CD4-positive, alpha-beta T cell treated with Interferon gamma for 1 hour (primary cell): ENCODE measurements at places on chromosomes 2 and 18.

GRCh38 chr2:43758739-43759138 lies 15.1 kb upstream of the DYNC2LI1 start:
- DNase-seq: no peak

DNA sequence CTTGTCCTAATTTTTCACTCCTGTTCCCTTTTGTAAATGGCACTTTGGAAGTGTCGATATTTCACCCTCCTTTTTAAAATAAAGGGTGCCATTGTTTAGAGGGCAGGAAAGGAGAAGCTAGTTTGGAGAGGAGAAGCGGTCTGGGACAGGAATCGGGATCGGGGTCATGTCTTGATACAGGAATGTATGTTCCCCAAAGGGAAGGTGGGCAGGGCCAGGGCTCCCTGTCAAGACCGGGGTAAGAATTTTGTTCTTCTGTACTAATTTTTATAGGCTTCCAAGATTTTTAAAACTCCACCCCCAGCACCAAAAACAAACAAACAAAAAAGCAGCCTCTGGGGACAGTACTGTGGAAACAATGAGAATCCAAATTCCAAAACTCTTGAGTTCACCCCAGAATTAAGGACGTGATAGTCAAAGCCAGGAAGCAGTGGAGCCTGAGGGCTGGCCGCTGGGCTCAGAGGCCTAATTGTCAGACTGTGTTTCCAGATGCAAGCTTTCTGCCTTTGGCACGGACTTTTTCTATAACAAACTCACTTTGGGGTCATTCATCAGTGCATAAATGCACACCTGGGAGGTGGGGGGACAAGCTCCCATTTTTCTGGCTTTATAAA lies 250.4 kb upstream of the SIX2 start:
- DNase-seq: no peak

GRCh38 chr2:237721458-237721857 lies 77.1 kb upstream of the RBM44 start:
- no peak for DNase-seq

GRCh38 chr18:76476665-76477561 lies 18.1 kb downstream of the ZNF516 start:
- no peak for DNase-seq

GRCh38 chr2:44055229-44055628 lies 59.4 kb upstream of the LRPPRC start:
- no peak for DNase-seq

DNA sequence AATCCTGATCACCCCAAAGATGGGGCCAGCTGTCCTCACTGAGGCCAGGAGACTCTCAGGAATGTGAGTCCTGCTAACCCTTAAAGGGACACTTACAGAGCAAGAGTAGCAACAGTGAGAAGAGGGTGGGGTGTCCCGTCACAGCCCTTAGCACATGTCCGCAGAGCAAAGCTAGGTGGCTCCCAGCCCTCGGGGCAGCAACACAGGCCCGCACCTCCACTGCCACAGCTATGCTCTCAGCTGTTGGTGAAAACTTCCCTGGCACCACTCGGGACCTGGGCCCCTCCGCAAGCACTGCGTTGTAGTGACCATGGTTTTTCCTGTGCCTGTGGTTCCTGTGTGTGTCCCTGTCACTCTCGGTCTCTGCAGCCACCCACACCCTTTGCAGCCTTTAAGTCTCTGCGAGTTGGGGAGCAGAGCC lies 76.4 kb upstream of the UXS1 start:
- no peak for DNase-seq

DNA sequence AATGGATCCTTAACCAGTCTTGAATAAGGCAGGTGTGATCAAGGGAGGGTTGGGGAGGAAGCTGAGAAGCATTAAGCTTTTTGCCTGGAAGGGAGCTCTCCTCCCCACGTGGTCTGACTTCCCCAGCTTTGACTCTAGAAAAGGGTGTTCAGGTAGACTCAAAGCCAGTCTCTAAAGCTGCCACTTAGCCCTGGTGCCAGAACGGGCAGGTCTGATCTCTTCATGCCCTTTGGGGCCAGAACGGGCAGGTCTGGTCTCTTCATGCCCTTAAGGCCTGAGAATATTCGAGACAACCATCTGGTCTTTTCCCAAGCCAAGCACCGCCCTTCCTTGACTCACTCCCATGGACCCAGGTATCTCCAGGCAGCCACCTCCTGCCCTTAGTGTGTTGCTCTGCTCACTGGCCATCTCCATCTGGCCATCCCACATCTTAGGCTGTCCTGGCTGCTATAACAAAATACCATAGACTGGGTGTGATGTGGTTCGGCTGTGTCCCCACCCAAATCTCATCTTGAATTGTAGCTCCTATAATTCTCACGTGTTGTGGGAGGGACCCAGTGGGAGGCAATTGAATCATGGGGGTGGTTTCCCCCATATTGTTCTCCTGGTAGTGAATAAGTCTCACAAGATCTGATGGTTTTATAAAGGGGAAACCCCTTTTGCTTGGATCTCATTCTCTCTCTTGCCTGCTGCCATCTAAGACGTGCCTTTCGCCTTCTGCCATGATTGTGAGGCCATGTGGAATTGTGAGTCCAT lies 59.4 kb downstream of the SNORC start:
- no peak for DNase-seq

DNA sequence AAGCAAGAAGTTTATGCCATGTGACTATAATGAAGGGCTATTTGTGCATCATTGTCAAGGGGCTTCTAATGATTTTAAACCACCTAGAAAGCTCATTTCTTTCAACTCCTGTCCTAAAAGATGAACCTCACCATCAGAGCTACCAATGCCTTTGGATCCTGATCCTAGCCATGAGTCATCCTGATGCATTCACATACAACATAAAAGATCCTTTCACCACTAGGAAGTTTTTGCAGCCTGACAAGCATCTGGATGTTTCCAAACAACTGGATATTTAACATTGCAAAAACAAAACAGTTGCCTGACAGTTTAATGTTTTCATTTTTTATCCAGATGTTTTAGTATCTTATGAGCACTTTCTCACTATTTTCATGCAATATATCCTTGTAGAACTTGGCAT lies 425.3 kb downstream of the MBD2 start:
- no peak for DNase-seq

DNA sequence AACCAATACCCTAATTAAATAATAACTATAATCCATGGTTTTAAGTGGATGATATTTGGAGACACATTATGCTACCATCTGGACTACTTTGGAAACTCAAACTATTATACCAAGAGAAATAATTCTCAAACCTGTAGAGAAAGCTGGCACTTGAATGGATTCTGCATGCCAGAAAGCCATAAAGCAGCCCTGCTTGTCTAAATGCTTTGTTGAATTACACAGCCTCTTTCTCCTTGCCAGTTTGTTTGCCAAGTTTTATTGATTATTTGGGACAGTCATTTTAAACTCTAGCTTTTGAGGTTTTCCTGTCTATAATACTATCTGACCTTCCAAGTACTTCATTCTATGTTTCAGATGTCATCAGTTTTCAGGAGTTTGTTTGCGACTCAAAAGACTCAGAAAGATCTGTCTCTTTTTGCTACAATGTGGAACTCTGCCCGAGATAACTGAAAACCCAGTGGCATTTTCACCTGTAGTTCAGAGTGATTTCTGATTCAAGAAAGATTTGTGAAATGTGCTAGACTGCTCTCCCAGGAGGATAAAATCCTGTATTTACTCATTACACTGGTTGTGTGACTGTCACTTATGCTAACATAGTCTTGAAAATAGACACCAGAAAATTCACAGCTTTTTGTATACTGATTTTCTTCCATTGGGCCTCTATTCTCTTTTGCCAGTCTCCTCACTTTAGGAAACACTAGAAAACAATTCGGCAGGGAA lies 29.2 kb upstream of the MBOAT2 start:
- DNase-seq: no peak

- no peak for DNase-seq
Measured at GRCh38 chr2:11624893-11625292, 45.1 kb downstream of the NTSR2 start.

DNA sequence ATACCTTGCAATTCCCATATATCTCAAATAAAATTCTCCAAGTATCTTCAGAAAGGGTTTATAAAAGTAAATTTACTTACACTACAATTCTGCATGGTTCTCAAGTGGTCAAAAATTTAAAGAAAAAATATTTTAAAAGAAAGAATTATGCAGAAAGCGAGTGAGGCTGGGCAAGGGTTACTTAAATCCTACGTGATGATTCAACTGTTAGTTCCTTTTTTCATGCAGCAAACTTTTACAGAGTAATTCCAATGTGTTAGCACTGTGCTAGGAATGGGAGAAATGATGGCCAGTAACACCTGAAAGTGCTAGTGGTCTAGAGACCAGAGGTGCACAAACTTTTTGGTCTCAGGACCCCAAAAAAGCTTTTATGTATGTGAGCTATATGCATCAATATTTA lies 133.4 kb downstream of the ATAD2B start:
- no peak for DNase-seq

GRCh38 chr2:36480028-36480427 lies 117.9 kb downstream of the FEZ2 start:
- no peak for DNase-seq

DNA sequence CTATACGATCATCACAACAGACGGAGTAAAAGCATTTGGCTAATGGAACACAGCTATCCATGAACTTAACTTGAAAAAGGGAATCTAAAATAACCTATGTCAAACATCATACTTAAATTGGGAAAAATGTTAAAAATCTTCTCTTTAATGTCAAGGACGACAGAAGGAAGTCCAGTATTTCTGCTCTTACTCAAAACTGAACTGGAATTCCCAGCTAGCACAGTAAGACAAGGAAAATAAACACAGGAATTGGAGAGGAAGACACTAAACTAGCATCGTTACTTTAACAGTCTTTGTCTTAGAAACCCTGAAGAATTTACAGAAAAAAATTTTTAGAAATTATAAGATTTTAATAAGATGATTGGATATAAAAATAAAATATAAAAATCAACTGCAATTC lies 112.6 kb downstream of the HDAC4 start:
- no peak for DNase-seq

DNA sequence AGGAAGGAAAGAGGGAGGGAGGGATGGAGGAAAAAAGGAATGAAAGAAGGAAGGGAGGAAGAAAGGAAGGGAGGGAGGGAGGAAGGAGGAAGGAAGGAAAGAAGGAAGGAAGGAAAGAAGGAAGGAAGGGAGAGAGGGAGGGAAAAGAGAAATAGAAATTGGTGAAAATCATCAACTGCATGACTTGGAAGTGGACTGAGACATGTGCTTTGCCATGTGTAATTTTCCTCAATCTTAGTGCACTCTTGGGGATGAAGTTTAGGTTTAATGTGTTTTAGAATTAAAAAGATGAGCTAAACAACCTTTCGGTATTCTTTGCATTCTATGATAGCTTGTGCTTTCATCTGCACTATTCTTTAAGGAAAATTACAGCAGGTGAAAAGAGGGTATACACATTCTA lies 320.1 kb upstream of the GALNT5 start:
- DNase-seq: no peak

- DNase-seq: no peak
Measured at GRCh38 chr2:158357699-158358098, 98.9 kb downstream of the CCDC148 start.

- no peak for DNase-seq
Measured at GRCh38 chr18:7950380-7951136, 383.4 kb downstream of the PTPRM start.

- no peak for DNase-seq
Measured at GRCh38 chr2:189841019-189841418, 56.8 kb downstream of the PMS1 start.

DNA sequence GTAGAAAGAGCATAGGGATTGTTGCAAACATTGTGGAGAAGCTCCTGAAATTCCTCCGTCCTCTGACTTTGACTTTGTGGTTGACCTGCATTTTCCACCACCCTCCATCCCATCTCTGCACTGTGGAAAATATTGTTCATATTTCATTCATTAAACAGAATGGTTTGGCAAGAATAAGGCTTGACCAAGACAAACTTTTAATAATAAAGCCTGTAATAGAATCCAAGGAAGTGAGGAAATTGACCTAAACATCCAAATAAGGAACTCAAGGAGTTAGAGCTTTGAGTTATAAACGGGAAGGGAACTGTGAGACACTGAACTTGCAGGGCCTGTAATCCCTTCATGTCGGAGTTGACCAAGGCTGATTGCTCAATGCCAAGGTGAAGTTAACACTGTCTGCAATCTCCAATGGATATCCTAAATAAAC lies 115.2 kb downstream of the GFPT1 start:
- DNase-seq: no peak

DNA sequence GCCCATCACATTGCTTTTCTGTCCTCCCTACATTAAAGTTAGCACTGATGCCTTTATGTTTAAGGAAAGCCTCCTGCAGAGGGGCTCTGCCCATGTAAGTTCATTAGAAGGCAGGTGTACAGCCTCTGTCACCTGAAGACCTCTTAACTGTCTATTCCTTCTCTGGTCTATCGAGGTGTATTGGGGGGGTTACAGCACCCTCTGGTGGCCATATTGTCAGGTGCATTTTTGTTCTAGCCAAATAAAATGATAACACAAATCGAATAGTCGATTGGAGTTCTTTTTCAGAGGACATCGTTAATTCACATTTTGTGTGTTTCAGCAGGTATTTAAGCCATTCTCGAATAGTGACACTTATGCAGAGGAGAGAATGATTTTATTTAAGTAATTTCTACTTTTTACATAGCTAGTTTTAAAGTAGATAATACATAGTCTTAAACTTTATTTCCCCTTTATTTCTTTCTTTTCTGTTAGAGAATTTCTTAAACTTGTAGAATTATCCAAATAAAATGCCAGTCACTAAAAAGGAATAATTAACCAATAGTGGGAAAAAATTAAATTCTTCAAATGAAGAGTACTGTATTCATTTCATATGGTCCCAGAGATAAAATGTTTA lies 136.8 kb downstream of the NEDD4L start:
- DNase-seq: peak; percentile 28

GRCh38 chr2:189608170-189608569 lies 27.6 kb upstream of the SLC40A1 start:
- no peak for DNase-seq

GRCh38 chr18:10035281-10035991 lies 121.6 kb downstream of the VAPA start:
- DNase-seq: no peak

GRCh38 chr2:28294451-28294850 lies 98.2 kb upstream of the FOSL2 start:
- no peak for DNase-seq

- no peak for DNase-seq
Measured at GRCh38 chr2:43075054-43075593, 151.3 kb downstream of the ZFP36L2 start.

- DNase-seq: no peak
Measured at GRCh38 chr2:45923701-45924100, 272.2 kb downstream of the PRKCE start.

- no peak for DNase-seq
Measured at GRCh38 chr2:178119179-178119922, 7.1 kb downstream of the RBM45 start.

DNA sequence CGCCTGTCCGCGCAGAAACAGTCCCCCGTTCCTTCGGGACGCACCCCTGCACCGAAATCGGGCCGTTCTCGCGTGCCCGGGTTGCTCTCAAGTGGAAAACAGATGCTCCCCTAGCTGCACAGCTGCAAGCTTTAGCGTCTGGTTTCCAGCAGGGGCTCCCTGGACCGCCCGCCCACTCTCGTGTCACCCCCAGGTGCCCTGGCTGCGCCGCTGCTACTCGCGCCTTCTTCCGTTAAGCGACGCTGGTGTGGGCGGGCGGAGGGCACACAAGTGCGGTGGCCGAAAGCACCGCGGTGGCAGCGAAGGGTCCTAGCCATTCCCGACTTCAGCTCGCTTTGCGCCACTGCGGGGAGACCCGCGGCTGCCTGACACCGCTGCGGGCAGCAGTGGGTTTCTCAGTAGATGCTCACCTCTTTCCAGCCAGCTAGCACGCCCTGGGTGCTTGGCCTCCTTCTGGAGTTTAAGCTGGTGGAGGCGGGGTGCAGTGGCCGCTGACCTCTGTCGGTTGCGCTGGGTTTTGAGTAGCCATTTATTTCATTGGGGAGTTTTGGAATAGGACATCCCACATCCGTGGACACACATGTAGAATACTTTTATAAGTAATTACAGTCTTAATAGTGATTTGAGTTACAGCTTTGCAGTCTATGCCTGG lies 806 bp downstream of the ZNF407 start:
- peak; percentile 65 for DNase-seq
